Mucosa of gallbladder (tissue), 1 donor: ENCODE measurements at places on chromosomes 16 and 17.

- DNase-seq = no peak
Observed at GRCh38 chr17:56737421-56738161, 96.1 kb downstream of the C17orf67 start.

DNA sequence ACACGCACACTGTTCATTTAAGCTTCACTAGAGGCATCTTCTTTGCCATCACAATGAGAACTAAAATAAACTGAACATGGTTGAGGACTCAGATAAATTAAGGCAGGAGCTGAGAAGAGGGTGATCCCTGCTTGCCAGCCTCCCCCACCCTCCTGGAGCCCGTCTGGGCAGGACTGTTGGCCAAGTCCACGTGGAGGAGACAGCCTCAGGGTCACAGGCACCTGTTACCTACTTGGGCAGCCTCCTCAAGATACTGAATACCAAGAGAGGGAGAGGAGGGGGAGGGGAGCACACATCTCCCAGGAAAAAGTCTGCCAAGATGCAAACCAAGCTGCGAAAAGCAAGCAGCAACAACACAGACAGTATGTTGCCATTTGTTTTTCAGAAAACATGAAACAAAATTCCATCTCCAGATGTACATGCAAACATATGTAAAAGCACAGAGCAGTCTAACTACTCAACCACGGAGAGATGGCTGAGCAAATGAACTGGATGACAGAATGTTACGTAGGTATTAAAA is 67.4 kb downstream of the SLC39A11 start:
- DNase-seq = no peak

- DNase-seq = no peak
Observed at GRCh38 chr16:48580925-48581500, 29.0 kb downstream of the N4BP1 start.

- no peak for DNase-seq
Observed at GRCh38 chr16:27883576-27883975, 179.9 kb downstream of the GSG1L start.

DNA sequence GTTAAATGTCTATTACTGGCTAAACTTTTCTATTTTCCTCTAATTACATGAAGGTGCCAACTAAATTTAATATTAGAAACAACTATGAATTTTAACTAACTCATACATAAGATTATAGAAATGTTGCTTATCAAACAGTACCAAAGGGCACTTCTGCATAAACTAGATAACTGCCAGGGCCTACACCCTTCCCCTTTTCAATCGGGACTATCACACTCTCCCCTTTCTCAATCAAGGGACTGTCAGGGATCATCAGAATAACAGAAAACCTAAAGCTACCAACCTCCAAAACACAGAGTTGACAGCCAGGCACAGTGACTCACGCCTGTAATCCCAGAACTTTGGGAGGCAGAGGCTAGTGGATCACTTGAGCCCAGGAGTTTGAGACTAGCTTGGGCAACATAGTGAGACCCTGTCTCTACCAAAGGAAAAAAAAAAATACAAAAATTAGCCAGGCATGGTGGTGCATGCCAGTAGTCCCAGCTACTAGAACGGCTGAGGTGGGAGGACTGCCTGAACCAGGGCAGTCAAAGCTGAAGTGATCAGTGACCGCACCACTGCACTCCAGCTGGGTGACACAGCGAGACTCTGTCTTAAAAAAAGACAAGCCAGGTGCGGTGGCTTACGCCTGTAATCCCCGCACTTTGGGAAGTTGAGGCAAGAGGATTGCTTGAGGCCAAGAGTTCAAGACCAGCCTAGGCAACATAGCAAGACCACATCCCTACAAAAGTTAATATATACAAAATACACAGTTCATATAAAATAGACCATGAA is 3.2 kb upstream of the PHLPP2 start:
- DNase-seq = no peak

DNA sequence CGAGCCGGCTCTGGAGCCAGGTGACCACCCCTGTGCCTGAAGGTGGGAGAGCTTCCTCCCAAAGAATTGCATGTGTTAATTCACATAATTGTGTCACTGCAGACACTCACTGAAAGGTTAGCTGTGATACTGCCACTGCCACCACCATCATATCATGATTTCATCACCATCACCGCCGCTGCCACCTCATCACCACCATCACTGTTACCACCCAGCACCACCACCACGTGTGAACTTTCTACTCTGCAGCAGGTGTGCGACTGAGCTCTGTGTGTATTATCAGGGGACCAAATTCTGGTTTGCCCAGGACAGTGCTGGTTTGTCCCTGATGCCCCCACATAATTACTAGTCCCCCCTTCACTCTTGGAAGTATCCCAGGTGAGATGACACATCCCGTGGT is 15.2 kb downstream of the BCAR1 start:
- DNase-seq = no peak

GRCh38 chr16:1541293-1542165 is 8.1 kb downstream of the TMEM204 start:
- no peak for DNase-seq

DNA sequence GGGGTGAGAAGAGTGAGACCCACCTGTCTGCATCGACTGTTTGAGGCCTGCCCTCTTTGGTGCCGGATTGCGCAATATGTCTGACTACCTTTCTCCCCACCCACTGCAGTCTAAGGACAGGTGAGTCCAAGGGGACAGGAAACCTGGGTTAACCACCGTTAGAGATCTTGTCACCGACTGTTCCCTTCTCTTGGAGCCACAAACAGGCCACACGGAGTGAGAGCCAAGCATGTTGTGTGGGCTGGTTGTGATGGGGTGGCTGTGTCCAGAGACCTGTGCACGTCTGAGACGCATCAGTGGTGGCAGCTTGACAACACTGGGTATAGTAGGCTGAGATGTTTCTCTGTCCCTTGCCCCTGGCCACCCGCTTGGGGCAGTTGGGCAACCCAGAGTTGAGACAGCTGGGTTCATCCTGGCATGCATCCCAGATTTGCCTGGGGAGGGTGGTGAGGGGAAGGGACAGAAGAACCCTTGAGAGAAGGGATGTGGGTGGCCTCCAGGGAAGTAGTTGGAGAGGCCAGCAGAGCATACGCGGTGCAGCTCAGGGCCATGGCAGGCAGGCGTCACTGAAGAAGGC is 21.4 kb downstream of the MPRIP start:
- DNase-seq = no peak

DNA sequence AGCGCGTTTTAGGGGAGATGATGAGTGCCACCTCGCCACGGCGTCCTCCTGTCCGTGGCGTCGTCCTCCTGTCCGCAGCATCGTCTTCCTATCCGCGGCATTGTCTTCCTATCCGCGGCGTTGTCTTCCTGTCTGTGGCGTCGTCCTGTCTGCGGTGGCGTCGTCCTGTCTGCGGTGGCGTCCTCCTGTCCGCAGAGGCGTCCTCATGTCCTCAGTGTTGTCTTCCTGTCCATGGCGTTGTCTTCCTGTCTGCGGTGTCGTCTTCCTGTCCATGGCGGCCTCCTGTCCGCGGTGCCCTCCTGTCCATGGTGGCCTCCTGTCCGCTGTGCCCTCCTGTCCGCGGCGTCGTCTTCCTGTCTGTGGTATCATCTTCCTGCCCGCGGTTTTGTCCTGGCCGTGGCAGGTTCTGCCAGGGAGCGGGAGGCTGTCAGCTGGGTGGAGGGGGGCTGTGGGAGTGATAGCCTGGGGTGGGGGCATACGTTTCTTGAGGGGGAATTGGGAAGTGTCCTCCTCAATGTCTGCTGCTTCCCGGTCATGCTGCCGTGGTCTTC is 30.9 kb downstream of the TBCD start:
- no peak for DNase-seq

DNA sequence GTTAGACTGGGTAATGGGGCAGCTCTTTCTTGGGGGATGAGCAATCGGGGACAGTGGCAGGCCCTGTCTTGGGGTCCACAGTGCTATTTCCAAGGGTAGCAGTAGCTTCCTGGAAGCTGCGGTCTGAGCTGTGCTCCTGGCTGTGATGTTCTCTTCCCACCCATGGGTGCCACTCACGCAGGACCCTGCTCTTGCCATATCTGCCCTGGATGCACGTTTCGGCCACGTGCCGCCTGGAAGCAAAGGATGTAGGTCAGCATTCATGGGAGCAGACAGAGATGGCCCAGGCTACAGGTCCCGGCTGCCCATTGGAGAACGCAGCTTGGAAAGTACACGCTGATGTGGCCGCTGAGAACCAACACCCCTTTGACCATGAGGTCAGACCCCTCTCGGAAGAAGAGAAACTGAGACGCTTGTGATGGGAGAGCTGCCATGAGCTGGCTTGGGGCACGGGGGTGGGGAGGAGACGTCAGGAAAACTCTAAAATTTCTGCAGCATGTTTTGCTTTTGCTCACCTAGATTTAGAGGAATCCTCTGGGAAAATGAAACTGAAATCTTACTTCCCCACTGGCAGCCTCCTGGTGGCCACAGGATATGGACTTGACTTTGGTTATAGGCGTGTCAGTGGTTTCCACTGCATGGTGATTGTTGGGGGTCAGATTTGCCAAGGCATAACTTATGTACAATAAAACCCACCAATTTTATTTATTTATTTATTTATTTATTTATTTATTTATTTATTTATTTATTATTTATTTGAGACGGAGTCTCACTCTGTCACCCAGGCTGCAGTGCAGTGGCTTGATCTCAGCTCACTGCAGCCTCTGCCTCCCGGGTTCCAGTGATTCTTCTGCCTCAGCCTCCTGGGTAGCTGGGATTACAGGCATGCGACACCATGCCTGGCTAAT is 36.2 kb upstream of the IRF8 start:
- no peak for DNase-seq

DNA sequence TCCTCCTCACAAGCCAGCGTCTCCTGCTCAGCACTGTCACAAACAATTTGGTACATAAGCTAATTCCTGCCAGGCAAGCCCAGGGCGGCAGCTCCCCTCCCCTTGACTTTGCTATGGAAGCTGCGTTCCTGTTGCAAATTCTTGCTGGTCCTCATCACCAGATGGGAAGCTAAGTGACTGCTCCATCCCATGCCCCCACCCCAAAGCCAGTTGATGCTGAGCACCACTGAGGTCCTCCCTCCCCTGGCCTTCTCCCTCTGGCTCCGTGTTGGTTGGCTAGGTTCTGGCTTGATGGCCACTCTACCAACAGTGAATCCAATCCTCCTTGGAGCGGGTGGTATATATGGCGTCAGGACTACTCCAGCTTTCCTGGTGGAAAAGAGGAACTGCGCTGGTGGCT is 34.4 kb downstream of the PIPOX start:
- no peak for DNase-seq

DNA sequence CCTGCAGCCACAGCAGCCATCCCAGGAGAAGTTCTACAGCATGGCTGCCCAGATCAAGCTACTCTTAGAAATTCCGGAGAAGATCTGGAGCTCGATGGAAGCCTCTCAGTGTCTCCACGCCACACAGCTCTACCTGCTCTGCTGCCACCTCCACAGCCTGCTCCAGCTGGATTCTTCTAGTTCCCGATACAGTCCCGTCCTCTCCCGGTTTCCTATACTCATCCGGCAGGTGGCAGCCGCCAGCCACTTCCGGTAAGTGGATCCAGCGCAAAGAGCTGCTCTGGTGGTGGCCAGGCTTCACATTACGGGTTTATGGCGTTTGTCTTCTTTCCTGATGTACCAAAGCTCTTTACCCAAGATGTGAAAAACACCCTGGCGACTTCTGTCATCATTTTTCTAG is 3.6 kb downstream of the COG1 start:
- DNase-seq = peak; percentile 39

GRCh38 chr17:79831265-79832217 is 7.7 kb downstream of the CBX4 start:
- DNase-seq = peak; percentile 77

- no peak for DNase-seq
Observed at GRCh38 chr16:78813661-78814311, 714.3 kb downstream of the WWOX start.

- DNase-seq = no peak
Observed at GRCh38 chr16:10226141-10226986, 44.1 kb upstream of the GRIN2A start.

GRCh38 chr16:84482001-84482891 is 22.2 kb downstream of the MEAK7 start:
- no peak for DNase-seq

GRCh38 chr17:61393550-61393903 is 6.1 kb upstream of the TBX2 start:
- no peak for DNase-seq

DNA sequence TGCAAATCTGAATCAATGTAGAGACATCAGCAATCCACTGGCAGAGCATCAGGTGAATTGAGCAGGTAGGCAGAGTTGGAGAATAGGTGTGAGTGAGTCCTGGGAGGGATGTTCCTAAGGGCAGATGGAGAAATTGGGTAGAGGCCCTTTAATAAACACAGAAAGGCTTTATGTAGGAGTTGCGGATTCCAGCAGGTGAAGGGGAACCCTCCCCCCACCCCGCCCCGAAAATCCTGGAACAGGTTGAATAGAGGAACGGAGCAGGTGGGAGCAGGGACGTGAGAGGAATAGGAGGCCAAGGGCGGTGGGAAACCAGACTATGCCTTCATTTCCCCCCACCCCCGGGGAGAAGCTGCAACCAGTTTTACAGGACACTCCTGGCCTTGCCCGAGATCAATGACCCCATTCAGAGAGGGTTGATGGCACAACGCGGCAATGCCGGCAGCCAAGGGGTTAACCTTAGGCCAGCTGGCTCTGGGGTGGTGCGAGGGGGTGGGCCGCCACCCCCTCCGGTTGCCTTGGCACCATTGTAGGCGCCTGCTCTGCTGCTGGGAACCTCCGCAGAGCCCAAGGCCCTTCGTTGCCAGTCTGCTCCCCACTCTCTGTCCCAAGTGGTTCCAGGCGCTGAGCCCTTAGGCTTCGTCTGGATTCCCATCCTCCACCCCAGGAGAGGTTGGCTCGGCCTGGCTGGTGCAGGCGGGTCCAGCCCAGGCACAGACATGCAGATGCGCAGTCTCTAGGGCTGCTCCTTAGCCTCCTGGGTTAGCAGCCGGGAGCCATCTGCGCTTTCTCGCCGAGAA is 814 bp upstream of the RUNDC3A start:
- no peak for DNase-seq

GRCh38 chr17:66711881-66712321 is 123.0 kb upstream of the CACNG5 start:
- peak; percentile 53 for DNase-seq

DNA sequence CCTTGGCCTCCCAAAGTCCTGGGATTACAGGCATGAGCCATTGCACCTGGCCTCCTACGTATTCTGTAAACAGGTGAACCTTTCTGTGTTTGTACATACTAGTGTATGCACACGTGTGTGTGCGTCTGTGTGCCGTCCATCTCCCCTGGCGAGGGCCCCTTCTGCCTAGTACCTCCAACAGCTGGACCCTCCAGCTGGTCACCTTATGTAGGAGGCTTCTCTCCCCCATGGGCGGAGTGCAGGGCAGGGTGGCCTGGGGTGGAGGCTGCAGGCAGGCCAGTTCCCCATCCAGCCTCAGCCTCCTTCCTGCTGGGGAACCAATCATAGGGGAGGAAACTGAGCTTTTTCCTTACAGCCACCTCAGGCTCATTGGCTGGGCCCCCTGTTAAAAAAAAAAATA is 24.4 kb upstream of the DOC2B start:
- DNase-seq = no peak

DNA sequence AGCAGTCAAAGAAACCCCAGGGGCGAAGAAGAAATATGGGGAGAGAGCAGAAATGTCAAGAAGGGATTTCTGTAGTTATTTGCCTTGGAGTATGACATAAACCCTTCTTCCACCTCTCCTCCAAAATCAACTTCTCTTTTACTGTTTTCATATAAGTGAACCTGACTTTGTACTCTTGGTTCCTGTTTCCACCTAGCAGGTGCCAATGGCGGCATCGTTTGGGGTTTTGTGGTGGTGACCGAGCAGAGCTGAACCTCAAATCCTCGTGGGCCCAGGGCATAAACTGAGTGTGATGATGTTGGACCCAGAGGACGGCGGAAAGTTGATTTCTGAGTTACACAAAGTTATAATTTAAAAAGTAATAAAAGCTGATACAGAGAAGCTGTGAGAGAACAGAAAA is 39.6 kb upstream of the PSMD7 start:
- no peak for DNase-seq
